ENCODE measurements at places on chromosomes 3 and 15.

DNA sequence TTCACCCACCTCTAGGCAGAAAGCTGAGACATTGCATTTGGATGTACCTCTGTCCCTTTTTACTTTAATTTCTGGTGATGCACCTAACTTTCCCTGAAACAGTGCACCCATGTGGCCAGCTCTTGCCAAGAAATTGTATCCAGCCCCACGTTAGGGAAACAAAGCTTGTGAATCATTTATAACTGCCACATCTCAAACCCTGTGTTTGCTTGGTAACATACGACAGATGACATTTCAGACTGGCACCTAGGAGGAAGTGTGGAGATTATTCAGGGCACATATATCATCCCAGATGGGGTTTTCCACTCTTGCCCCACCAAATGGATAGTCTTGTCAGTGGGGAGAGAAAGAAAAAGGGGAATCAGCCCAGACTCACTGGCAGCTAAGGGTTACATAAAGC lies 2.1 kb downstream of the CYB561D2 start:
- no peak for DNase-seq

DNA sequence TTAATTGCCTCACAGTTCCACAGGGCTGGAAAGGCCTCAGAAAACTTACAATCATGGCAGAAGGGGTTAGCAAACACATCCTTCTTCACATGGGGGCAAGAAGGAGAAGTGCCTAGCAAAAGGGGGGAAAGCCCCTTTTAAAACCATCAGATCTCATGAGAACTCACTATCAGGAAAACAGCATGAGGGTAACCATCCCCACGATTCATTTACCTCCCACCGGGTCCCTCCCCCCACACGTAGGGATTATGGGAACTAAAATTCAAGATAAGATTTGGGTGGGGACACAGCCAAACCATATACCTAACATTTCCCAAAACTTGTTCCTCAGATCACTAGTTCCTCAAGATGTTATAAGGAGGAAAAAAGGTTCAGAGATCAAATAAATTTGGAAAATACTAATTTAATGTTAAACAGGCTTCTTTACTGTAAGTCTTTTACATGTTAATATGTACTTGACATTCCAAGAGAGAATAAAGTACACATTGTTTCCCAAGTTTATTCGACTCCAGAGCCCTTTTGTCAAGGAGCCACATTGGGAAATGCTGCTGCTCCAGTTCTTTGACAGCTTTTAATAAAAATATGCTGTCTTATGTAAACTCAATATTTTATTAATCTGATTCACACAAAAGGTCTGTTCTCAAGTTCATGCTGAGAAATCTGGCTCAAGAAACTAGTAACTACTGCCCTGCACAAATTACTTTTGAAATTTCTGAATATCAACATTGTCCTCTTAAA lies 17.8 kb downstream of the HERC1 start:
- no peak for DNase-seq

- no peak for DNase-seq
Observed at GRCh38 chr3:112351823-112352222, 18.9 kb downstream of the CD200 start.

DNA sequence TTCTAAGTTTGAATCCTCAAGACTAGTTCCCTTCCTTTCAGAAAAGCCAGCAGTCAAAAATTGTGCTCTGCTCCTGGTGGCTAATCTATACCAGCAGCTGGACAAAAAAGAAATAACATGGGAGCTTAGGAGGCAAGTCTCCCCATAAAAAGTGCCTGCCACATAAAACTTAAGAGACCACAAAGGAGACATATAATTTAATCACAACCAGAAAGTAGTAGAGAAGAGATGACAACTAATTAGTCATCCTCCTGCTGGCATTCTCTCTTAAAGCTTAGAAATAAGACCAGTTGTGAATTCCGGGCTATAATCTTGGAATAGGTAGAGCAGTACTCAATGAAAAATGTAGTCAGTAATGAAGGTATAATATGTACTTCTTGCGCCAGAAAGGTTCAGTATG lies 20.2 kb upstream of the IMPG2 start:
- no peak for DNase-seq

GRCh38 chr3:146464005-146464595 lies 5.3 kb downstream of the PLSCR2 start:
- no peak for DNase-seq

DNA sequence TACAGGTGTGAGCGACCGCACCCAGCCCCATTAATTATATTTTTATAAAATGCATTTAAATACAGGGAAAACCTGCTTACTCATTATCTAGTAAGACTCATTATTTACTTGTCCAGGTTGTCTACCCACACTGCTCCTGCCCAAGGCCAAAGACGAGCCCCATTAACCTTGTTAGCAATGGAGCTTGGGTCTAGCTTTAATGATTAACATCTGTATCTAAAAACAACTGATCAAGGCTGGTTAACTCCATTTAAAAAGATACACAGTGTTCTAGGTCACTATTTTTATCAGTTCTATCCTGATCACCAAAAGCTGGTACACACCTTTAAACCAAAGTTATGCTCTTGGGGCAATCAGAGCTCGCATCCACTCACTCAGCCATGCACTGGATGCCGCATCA lies 10.4 kb upstream of the NCKIPSD start:
- no peak for DNase-seq

DNA sequence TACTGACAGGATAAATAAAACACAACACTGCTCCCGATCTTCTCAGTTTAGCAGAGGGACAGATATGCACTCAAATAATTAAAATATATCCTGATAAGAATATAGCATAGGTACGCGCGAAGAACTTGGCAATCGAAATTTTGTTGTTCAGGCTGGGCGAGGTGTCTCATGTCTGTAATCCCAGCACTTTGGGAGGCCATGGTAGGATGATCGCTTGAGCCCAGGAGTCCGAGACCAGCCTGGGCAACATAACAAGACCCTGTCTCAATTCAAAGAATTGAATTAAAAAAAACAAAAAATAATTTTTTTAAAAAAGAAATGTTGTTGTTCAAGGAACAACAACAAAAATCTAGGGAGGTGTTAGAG lies 7.6 kb downstream of the B2M start:
- no peak for DNase-seq

DNA sequence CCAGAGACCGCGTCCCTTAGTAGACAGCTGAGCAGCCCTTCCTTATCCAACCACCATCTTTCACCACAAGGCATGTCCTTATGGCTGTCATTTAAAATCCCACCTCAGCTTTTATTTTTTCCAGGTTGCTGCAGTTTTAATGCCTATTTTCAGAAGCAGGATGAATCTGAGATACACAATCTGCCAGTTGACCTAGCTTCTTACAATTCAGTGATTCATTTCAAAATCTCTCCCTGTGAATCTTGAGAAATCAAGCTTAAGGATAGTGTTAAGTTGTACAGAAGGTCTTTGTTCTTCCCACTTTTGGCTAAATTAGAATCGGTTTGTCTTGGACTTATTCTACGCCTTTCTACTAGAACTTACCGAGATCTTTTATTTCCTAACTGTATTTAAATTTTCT lies 522.3 kb upstream of the CFAP20DC start:
- DNase-seq, result no peak

GRCh38 chr15:69535101-69535638 lies 82.6 kb downstream of the RPLP1 start:
- no peak for DNase-seq

GRCh38 chr15:48975472-48976419 lies 12.0 kb upstream of the SHC4 start:
- peak; percentile 53 for DNase-seq

- no peak for DNase-seq
Observed at GRCh38 chr3:145272684-145273083, 888.3 kb downstream of the PLOD2 start.

- no peak for DNase-seq
Observed at GRCh38 chr3:139586420-139587017, 47.0 kb upstream of the RBP1 start.

DNA sequence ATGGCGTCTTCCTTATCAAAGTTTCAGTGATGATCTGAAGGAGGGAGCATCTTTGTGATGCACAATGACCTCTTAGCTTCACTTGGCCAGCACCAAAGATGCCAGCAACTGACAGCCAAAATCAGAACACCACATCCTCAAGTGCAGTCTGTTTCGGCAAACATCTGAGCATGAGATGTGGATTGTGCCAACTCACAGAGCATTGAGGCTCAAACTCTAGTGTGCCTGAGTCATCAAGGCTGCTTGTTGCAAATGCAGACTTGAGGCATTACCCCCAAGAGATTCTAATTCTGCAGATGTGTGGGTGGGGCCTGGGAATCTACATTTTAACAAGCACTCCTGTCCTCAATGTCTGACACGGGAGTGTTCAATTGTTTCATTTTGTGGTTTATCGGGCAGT lies 35.8 kb downstream of the ABHD5 start:
- DNase-seq, result no peak

DNA sequence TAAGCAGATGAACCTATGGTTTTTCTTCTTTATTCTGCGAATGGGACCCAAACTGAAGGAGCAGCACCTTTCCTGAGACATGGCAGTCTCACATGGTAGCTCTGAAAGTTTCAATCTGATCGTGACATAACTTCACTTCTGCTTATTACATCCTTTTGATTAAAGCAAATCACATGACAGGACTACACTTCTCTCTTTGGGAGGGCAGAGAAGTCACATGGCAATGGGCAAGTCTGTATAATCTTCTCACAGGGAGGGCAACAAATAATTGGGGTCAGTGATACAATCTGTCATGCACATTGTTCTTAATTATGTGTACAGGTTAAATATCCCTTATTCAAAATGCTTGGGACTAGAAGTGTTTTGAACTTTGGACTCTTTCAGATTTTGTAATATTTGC lies 21.6 kb downstream of the NCBP2 start:
- no peak for DNase-seq

- DNase-seq, result no peak
Observed at GRCh38 chr3:10240799-10241198, 7.5 kb upstream of the TATDN2 start.

DNA sequence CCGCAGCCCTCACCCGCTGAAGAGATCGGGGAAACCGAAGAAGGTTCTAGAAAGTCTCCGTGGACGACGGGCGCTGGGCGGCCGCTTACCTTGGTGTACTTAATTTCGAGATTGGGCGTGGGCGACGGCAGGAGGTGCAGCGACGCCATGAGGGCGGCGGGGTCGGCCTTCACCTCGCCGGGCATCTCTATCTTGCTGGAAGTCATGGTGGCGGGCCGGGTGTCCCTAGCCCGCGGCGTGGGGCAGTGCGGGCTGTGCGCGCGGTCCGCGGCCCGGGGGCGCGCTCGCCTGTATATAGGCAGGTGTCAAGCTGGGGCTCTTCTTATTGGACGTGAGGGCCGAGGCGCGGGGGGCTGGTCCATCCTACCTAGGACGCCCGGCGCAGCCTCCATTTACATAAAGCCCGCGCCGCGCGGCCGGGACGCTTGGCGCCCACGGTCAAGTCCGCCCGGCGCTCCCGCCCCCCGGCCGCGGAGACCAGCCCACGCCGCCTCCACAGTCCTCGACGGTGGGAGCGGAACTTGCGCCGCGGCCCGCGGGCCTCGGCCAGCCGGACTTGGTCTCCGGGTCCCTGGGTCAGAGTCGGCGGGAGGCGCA lies at the start of gene ALDH1A2:
TSS of gene ALDH1A2 (minus strand) at position 267 of the 597 bp plus-strand sequence. CDS start at position 206, 61 bp downstream.
- DNase-seq, result no peak

DNA sequence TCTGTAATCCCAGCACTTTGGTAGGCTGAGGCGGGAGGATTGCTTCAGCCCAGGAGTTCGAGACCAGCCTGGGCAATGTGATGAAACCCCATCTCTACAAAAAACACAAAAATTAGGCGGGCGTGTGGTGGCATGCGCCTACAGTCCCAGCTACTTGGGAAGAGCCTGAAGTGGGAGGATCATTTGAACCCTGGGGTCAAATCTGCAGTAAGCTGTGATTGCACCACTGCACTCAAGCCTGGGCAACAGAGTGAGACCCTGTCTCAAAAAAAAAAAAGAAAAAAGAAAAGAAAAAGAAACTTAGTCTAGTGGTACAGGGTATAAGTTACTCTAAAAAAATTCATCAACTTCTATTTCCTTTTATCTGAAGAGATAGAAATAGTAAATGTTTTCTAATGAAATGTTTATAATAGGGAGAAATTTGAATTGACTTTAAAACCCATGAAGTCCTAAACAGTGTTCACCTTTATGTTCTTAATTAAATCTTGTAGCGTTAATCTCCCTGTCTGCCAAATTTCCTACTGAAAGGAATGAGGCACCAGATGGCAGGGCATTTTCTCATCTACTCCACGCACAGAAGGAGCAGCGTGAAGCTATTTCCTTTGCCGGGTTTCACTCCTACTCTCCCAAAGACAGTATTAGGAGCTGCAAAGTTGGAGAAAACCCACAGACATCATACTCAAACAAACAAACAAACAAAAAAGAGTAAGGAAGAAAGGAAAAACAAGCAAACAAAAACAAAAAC lies 1.9 kb downstream of the PCLAF start:
- no peak for DNase-seq

- DNase-seq, result no peak
Observed at GRCh38 chr15:30921781-30922479, 18.2 kb downstream of the FAN1 start.

- DNase-seq, result no peak
Observed at GRCh38 chr3:194195611-194196010, 59.7 kb downstream of the HES1 start.

GRCh38 chr15:70569714-70570231 lies 193.6 kb downstream of the UACA start:
- no peak for DNase-seq

GRCh38 chr15:39884351-39884750 lies 35.7 kb downstream of the GPR176 start:
- no peak for DNase-seq

- DNase-seq, result no peak
Observed at GRCh38 chr3:66242788-66243464, 22.1 kb downstream of the SLC25A26 start.

GRCh38 chr3:139325551-139325950 lies 18.3 kb upstream of the MRPS22 start:
- DNase-seq, result no peak

GRCh38 chr15:49674370-49674769 lies 53.5 kb downstream of the DTWD1 start:
- DNase-seq, result no peak
